ENCODE measurements at places on chromosomes 2 and 18. TPM values are rescaled to one million over a fixed set of nuclear protein-coding genes. Genes with fewer than 3 reads are reported as not detected.

SEMA4F gene
- total RNA-seq, result 3.9 TPM

RTP5 gene
- total RNA-seq, result not detected

GRCh38 chr2:72934683-72935610 is 17.6 kb downstream of the EMX1 start:
- no peak for DNase-seq
- no peaks in the 10 kb centered on the region for H3K36me3 ChIP-seq
- H3K4me1 ChIP-seq, result no peaks in the 10 kb centered on the region
- H3K27me3 ChIP-seq, result no peaks in the 10 kb centered on the region
- no peak overlapping the region for H3K4me3 ChIP-seq

DNA sequence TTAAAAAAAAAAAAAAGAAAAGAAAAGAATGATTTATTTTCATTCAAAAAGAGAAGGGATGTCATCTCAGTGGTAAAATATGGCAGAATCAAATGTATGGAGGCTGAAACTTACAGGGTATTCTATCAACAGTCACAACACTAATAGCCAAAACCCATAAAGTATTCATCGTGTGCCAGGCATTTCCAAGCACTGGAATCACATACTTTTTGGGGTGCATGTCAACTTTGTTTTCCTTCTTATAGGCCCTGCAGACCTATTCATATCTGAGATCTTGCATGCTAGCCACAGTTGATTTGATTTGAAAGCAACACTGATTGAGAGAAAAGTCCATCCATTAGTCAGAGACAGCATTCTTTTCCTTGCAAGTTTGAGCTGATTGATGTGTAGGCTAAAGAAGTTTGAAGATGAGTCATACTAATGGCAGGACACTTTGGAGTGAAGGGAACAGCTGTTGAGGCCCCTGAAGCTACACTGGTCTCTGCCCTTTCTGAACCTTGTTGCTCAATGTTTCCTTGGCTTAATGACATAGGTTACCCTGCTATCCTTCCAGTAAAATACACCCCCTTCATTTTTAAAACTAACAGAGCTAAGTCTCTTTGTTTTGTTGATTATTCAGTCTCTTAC is 22.0 kb downstream of the KATNAL2 start:
- H3K27ac ChIP-seq, result no peak overlapping the region
- H3K4me1 ChIP-seq, result no peaks in the 10 kb centered on the region
- H3K4me3 ChIP-seq, result no peak overlapping the region
- H3K27me3 ChIP-seq, result no peaks in the 10 kb centered on the region
- no peak for DNase-seq

Measured in pancreas (tissue), 10 donors.